Muscle of back (tissue), 13 donors: ENCODE measurements at places on chromosomes 3 and 15. TPM values are rescaled to one million over a fixed set of nuclear protein-coding genes. Genes with fewer than 3 reads are reported as not detected.

The GOLGA8J gene
- polyA plus RNA-seq, result 0.38 TPM

DNA sequence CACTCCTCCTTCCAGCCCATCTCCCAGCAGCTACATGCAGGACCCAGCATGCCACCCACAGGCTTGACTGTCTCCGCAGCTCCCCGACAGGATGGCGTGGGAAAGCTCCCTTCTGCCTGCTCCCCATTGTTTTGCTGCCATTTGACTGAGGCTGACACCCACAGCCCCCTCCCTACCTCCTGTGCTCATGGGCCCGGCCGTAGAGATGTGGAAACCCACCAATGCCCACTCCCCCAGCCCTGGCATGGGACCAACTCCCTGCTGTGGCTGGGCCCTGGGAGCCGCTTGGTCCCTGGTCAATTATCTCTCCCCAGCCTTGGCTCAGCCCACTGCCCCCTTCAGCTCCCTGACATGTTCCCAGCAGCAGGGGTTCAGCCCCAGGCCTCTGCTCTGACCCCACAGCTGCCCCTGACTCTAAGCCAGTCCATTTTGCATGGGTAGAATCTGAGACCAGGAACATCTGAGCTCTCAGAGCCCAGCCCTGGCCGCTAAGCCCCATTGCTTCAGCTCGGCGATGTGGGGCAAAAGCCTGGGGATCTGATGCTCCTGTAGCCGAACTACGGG, 8.2 kb downstream of the C3orf22 start:
- no peak for DNase-seq

The PIF1 gene
- polyA plus RNA-seq, result 4.3 TPM

The GJD2 gene
- polyA plus RNA-seq, result 2.7 TPM

The FOXB1 gene
- polyA plus RNA-seq, result not detected

GRCh38 chr3:97991293-97991682, 19.1 kb upstream of the RIOX2 start:
- no peak for DNase-seq

The C3orf85 gene
- not detected for polyA plus RNA-seq

DNA sequence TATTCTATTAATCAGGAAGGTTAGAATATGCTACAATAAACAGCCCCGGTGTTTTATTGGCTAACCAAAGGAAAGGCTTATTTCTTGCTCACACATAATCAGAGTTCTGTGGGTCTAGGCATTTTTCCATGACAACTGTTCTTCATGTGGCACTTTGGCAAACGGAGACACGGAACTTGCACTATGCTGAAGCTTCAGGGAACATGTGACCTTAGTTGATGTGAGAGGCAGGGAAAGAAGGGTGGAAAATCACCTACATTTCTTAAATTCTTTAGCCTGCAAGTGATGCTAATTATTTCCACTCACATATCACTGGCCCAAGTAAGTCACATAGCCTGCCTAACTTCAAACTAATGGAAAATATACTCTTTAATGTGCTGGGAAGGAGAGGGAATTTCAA, 344.6 kb downstream of the SV2B start:
- DNase-seq, result no peak

The MORC1 gene
- polyA plus RNA-seq, result not detected

GRCh38 chr15:70722266-70723121, 40.9 kb downstream of the UACA start:
- DNase-seq, result no peak

DNA sequence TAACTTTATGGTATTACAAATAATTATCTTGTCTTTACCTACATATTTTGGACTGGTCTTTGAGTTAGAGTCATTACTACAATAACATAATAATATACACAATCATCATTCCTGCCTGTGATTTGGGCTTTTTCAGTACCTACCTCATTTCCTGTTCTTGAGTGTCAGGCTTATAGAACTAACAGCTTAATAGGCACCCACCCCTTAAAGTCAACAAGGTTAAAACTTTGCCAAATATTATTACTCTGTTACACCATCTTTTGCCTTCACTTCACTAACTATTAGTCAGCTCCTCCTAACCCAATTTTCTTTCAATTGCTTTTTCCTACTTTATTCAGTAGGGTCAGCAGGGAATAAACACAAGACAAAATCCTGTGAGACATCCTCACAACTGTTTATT, 488.7 kb upstream of the AGTR1 start:
- no peak for DNase-seq

DNA sequence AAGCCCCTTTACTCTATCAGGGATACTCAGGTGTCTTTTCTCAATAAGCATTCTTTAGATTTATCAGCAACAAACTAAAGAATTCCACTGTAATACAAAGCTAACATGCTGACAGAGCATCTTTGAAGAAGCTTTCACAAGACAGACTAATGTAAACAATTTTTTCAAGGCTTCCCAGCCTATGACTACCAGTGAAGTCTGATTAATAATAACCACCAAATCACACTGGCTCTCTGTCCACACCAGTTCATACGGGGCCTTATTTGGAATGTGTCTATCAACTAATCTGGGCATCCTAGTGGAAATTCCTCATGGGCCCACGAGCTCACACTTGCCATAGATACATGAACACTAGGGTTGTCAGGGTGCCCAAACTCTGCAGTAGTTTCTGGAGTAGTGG, 84.5 kb downstream of the EFL1 start:
- DNase-seq, result peak; percentile 74

DNA sequence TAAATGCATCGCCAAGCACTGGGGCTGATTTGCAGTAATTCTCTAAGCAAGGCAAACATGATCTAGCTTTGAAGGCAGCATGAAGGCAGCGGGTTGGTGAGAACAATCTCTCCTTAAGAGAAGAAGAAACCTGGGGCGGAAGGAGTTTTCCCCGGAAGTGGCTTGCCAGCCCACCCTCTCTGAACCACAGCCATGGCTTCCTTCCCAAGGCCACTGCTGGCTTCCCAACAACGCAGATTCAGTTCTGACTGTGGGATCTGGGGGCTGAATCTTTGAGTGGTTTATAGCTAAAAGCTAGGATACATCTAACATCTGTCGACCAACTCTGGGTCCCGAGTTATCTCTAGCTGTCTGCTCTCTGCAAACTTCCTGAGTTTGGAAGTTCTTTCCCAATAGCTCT, 4.3 kb upstream of the CPN2 start:
- DNase-seq, result no peak

GRCh38 chr3:8503871-8504610, 2.4 kb downstream of the LMCD1 start:
- DNase-seq, result no peak

- DNase-seq, result no peak
Observed at GRCh38 chr15:91871837-91872236, 18.3 kb downstream of the SLCO3A1 start.

DNA sequence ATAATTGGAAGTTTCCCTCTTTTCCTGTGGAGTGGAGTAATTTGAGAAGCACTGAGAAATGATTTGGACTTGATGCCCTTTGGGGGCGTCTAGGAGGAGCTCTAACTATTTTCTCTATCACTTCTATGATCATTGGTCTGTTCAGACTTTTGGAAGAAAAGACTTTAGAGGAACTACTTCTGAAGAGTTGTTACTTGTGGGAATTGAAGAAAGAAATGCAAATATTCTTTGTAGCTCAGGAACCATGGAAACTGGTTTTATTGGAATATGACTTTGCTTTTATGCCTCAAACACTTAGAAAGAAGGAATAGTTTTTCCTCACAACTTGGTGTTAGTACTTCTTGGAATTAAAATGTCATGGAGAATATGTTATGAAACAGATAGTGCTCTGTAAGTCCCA, 122.0 kb upstream of the ALDH1A3 start:
- DNase-seq, result peak; percentile 83

DNA sequence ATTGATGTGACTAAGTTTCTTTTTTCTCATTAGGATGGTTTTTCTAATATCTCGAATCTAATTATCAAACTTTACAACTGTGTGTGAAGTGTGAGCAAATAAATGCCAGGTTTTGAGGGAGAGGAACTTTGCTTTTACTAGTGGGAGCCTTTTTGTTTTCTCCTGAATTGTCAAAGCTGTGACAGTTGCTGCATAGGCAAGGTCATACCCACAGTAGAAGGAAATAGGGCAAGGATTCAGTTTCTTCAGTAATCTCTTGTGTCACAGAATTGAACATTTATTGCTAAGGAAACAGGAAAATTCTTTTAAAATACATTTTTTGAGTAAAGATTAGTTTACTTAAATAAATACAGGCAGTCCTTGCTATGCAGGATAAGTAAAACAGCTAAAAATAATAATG, 19.5 kb downstream of the GMPS start:
- DNase-seq, result no peak

The DNAJA4 gene
- polyA plus RNA-seq, result 78.0 TPM

The MASP1 gene
- polyA plus RNA-seq, result 9.0 TPM

DNA sequence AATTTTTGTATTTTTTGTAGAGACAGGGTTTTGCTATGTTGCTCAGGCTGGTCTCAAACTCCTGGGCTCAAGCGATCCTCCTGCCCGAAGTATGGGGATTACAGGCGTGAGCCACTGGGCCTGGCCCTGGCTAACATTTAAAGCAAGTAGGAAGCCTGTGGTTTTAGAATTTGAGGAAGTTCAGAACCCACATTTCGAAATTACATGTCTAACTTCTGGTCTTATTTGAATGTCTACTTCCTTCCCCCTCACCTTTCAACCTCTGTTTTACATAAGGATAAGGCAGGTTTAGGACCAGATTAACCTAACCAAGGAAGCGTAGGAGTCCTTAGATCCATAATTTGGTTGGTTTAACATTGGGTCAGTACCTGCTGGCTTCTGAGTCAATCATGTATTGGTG, 120.5 kb upstream of the PROK2 start:
- DNase-seq, result no peak

DNA sequence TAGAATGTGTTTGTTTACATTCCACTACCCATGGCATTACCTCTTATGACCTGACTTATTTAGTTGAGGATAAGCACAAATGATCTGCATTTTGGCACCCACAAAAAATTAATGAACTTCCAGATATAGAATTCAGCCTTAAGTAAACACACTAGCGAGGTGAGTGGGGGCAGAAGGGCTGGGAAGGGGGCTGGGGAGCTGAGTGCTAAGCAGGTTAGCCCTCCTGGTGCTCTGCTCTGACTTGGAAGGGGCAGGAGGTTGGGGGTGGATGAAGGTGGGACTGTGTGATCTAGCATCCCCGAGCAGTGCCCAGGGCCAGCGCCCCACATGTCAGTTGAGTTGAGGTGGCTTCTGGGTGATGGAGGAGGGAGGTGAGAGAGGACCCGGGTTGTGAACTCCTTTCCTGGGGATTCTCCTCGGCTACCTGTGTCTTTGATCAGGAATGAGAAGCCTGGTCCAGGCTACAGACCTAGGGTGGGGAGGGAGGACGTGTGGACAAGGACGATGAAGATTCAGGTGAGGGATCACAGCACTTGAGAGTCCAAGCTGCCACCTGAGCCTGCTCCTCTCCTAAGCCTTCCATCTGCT, 178.6 kb upstream of the SMAD3 start:
- no peak for DNase-seq

The PPP1R14D gene
- not detected for polyA plus RNA-seq

- DNase-seq, result no peak
Observed at GRCh38 chr3:127761441-127761801, 60.9 kb downstream of the MGLL start.

DNA sequence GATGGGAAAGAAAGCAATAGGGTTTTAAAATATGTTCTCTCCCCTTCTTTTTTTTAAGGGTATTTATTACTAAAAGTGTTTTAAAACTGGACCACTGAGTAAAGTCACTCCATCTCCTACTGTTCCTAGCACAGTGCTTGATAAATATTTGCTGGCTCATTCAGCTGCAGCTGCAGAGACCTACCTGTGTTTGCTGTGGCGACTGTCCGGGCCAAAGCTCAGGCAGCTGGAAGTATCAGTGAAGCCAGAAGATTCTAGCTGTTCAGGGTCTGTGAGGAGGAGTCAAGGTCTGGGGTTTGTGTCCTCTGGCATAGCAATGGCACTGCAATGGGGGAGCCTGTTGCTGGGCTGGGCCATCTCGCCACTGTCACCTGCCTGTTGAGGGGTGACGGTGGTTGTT, 109.9 kb downstream of the RPLP1 start:
- no peak for DNase-seq

DNA sequence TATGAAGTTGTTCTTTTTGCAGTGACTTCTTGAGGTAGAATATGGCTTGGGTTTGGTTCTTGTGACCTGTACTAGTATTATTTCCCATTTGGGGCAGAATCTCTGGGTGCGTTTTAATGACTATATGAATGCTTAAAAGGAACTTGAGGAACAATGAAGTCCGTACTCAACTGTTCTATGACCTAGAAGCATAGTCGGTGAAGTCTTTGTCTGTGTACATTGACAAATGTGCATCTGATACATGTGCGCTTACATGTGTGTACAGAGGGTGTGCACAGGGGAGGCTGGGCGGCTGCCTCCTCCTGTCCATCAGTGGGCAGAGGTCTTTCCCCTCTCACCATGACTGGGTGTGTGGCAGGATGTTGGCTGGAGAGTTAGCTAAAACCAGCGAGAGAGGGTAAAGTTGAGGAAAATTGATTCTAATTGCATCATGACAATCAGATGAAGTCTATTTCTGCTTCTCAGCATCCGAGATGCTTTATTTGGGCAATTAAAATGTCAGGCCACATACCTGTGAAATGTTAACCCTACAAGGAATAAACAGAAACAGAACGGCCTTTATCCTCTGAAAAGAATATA, 1.0 kb upstream of the NR2F2 start:
- no peak for DNase-seq

- DNase-seq, result peak; percentile 72
Observed at GRCh38 chr3:11096266-11097139, 57.8 kb upstream of the HRH1 start.

The ATP2C1 gene
- polyA plus RNA-seq, result 67.6 TPM
